Type B pancreatic cell (in vitro differentiated cells): ENCODE measurements at places on chromosomes 16 and 17.

DNA sequence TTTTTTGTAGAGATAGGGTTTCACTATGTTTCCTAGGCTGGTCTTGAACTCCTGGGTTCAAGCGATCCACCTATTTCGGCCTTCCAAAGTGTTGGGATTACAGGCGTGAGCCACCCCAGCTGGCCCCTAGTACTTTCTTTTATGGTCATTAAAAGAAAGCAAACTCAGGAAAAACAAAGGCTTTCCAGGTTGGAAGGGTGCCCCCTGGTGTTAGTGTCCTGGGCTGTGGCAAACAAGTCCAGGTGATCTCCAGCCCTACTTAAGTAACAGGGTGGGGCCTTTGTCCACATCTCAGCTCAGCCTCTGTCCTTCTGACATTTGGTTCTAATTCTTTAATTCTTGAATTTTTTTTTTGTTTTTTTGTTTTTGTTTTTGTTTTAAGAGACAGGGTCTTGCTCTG, 6.9 kb downstream of the IGFBP4 start:
- H3K4me1 ChIP-seq: peaks cover 31% of the 10 kb centered on the region
- peaks cover 15% of the 10 kb centered on the region for H3K36me3 ChIP-seq
- H3K27me3 ChIP-seq: peaks cover 2% of the 10 kb centered on the region
- H3K4me3 ChIP-seq: no peak overlapping the region
- H3K27ac ChIP-seq: no peak overlapping the region

DNA sequence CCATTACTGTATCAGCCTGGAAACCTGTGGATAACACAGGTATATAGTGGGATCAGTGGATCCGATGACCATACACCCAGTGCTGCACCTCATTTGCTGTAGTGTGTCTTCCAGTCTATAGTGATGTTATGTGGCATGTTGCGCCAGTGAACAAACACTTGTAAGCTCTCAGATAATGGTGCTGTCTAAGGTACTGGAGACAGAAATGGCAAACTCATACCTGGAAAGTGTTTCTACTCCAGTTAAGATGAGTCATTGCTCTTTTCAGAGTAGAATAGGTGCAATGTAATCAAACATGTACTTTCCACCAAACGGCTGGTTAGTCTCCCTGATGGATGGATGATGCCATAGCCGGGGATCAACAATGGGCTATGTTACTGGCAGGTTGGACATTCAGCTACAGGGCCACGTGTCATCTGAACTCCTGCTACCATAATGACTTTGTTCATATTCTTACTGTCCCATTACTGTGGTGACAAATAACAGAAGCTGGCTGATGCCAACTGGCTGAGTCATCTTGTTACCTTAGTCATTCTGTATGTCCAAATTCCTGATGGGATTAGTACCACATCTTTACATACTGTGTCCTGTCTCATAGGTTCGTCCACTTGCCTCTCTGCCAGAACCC, 6.3 kb downstream of the CCL11 start:
- DNase-seq: no peak
- H3K36me3 ChIP-seq: no peaks in the 10 kb centered on the region
- no peak overlapping the region for H3K27ac ChIP-seq

DNA sequence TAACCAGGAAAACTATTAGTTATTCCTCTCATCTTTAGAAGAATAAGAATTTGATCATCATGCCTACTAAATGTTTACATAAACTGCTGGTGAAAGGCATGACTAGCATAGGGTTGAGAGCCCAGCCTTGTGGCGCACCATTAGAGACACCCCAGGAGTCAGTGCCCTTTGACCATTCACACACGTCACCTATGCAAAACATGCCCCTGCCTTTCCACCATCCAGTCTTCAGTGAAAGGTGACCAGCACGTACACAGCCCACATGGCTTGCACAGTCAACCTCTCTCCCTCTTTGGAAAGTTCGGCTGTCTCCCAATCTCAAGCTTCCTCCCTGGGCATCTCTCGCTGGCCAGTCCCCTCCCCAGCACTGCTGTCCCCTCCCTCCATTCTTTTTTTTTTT, 150.3 kb downstream of the ENGASE start:
- no peak overlapping the region for H3K27ac ChIP-seq
- H3K27me3 ChIP-seq: peaks cover 44% of the 10 kb centered on the region
- H3K4me1 ChIP-seq: peaks cover 13% of the 10 kb centered on the region
- DNase-seq: no peak
- no peaks in the 10 kb centered on the region for H3K36me3 ChIP-seq
- no peak overlapping the region for H3K4me3 ChIP-seq

GRCh38 chr17:14150619-14151018, 81.3 kb downstream of the COX10 start:
- no peak for DNase-seq
- H3K4me3 ChIP-seq: no peak overlapping the region
- peaks cover 5% of the 10 kb centered on the region for H3K36me3 ChIP-seq
- peaks cover 5% of the 10 kb centered on the region for H3K4me1 ChIP-seq

GRCh38 chr17:4519361-4519788, 20.7 kb downstream of the SPNS2 start:
- H3K27ac ChIP-seq: no peak overlapping the region
- H3K27me3 ChIP-seq: no peaks in the 10 kb centered on the region
- H3K4me1 ChIP-seq: peaks cover 15% of the 10 kb centered on the region
- no peaks in the 10 kb centered on the region for H3K36me3 ChIP-seq
- DNase-seq: no peak

DNA sequence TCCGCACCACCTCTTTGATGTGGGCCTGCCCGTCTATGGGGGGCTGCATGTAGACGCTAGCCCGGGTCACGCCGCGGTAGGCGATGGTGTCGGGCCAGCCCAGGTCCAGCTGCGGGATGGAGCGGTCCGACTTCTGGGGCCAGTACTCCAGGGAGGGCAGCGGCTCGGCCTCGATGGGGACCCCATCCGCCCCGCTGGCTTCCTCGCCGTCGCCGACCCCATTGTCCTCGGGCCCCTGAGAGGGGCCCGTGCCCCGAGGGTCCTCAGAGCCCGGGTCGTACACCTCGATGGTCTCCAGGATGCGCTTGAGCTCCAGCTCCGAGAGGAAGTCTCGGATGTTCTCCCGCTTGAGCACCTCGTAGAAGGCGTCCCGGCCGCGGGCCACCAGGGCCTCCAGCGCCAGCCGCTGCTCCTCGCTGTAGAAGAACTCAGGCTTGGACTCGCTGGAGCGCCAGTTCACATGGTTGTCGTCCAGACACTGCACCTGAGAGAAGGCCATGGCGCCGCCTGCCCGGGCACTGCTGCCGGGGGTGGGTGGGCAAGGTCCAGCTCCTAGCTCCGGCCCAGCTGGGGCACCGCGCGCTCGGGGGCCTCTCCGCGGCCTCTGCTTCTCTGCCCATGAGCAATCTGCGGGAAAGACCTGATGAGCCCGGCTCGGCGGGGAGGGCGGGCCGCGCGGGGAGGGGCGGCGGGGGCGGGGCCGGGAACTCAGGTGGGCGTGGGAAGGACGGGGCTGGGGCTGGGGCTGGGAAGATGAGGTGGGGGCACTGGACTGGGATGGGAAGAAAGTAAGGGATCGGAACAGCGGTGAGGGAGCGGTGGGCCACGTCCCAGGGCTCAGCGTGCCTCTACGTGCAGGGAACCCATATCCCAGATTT, 782 bp downstream of the FAM83G start:
- H3K27me3 ChIP-seq: peaks cover 3% of the 10 kb centered on the region
- peaks cover 7% of the 10 kb centered on the region for H3K4me1 ChIP-seq
- peak overlapping the region; percentile 90 for H3K4me3 ChIP-seq
- no peak for DNase-seq
- H3K36me3 ChIP-seq: no peaks in the 10 kb centered on the region
- H3K27ac ChIP-seq: peak overlapping the region; percentile 81

- H3K27ac ChIP-seq: no peak overlapping the region
- no peak overlapping the region for H3K4me3 ChIP-seq
- no peaks in the 10 kb centered on the region for H3K36me3 ChIP-seq
- peaks cover 23% of the 10 kb centered on the region for H3K27me3 ChIP-seq
- no peak for DNase-seq
- no peaks in the 10 kb centered on the region for H3K4me1 ChIP-seq
These were observed 8.9 kb upstream of the NAGPA start for GRCh38 chr16:5042574-5043171.

DNA sequence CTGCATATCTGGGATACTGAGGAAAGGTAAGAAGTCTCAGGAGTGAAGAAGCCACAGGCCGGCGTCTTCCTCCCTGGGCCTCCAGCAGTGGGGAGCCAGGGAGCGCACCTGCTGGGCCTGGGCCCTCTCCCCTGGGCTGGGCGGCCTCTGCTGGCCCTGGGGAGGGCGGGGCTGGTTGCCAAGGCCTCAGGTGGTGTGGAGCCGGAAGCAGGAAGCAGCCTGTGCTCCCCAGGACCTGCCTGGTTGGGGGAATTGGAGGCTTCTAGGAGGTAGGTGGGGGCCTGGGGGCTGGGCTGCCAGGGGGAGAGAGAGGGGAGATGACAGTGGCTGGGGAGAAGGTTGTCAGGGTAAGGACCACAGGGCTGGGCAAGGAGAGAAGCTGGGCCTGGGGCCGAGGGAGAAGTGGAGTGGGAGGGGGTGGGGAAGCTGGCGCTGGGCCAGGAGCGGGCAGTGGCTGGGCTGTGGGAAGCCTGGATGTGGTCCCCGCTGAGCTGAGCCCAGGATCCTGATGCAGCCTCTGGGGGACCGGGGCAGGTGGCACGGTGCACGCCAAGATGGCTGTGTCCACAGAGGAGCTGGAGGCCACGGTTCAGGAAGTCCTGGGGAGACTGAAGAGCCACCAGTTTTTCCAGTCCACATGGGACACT, at the start of gene SMIM22:
SMIM22 (plus strand) TSS at position 189 of the 647 bp plus-strand sequence; CDS start at position 555, 366 bp downstream.
- H3K36me3 ChIP-seq: no peaks in the 10 kb centered on the region
- peaks cover 1% of the 10 kb centered on the region for H3K4me1 ChIP-seq
- H3K4me3 ChIP-seq: no peak within 1 kb of the TSS
- no peak for DNase-seq
- H3K27ac ChIP-seq: no peak within 1 kb of the TSS

DNA sequence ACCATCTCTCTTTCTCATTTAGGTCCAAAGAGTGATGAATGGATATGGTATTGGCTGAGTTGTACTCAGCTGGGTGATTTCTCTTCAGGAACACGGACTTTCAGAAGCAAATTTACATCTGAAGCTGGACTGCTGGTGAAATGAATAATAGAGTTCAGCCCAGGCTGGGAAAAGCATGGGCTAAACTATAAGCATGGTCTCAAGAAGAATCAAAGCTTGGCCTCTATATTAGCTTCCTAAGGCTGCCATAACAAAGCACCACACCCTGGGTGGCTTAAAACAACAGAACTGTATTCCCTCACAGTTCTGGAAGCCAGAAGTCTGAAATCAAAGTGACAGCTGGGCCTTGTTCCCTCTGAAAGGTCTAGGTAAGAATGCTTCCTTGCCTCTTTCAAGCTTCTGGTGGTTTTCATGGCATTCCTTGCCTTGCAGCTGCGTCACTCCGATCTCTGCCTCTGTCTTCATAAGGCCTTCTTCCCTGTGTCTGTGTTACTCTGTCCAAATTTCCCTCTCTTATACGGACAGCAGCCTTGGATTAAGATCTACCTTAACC, 89.8 kb upstream of the CES5A start:
- peak overlapping the region; percentile 92 for H3K27ac ChIP-seq
- peak overlapping the region; percentile 70 for H3K4me3 ChIP-seq
- H3K4me1 ChIP-seq: peaks cover 6% of the 10 kb centered on the region
- no peaks in the 10 kb centered on the region for H3K36me3 ChIP-seq

DNA sequence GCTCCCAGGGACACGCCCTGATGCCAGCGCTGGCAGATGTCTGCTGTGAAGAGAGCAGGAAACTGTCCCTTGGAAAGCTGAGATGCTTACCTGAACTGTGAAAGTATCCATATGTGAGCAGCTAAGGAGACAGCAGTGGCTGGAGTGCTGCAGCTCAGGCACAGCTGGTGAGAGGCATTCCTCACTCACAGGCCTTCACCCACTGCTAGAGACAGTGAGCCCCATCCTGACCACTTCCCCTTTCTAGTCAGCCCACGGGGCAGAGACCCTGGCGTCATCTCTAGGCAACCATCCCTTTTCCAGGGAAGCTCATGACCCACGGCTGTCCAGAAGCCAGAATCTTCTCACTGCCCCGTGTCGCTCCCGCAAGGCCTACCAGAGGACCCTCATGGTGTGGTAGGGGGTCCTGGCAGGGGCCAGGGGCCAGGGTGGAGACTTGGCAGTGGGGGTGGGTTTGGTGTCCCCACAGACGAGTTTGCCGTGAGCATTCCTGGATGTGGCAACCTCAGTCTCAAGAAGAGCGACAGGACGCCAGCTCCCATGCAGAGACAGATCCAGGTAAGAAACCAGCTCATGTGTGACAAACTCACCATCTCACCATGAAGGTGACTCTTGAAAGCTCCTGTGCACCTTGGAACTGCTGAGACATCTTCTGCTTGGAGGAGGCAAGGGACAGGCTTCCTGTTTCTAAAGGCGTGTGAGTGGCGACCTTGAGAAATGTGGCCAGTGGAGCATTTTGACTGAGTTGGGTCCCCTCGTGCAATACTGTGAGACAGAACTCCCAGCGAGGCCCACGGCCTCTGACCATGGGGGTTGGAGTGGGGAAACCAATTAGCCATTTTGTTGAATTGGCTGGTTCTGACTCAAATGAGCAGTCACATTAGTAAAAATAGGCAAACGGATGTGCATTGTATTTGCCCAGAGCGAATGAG, at the start of gene SCIMP:
SCIMP (minus strand) TSS at position 216 of the 932 bp plus-strand sequence; CDS start at position 111, 105 bp downstream.
- no peak within 1 kb of the TSS for H3K27ac ChIP-seq
- H3K27me3 ChIP-seq: no peaks in the 10 kb centered on the region
- DNase-seq: no peak
- H3K36me3 ChIP-seq: peaks cover 8% of the 10 kb centered on the region
- H3K4me3 ChIP-seq: no peak within 1 kb of the TSS
